Naive thymus-derived CD8-positive, alpha-beta T cell (primary cell): ENCODE measurements at places on chromosomes 3 and 15.

DNA sequence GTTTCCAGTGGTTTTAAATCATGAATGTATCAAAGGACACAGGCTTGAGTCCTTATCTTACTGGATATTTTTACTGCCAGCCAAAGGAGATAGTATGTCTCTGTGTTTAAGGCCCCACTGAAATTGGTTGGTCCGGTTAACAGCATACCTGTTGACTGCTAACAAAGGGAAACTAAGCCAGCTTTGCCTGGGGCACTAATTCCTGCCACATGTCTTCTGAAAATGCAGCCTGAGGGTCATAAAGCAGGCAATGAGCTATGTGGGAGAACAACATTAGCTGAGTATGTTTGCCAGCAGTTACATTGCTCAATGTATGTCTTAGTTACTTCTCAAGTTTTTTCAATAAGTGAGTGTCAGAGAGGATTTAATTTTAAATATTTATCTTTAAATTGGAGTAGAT is 12.4 kb downstream of the PLS1 start:
- no peak for DNase-seq

- DNase-seq, result no peak
These were observed 162.4 kb downstream of the PLCL2 start for GRCh38 chr3:17047162-17047561.

DNA sequence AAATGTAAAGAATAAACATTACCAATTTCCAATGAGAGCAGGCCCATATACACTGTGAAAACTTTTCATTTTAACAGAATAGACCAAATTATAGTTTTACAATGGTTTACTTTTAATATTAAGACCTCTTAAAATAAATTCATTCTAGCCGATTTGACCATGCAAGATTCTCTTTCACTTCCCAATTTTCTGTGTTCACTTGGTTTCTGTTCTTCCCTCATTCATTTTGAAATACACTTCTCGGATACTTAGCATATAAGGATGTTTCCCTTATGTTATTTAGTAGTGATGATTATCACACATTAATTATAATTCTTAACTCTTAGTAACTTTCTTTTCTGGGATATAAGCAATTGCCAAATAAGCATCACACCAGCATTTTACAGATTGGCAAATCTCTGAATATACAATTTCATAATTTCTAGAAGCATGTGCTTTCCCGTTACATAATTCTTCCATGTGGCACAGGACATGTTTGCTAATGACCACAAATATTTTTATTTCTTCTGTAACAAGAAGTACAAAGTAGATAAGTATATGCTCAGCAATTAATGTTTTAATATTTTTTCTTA is 13.9 kb downstream of the OR5H15 start:
- DNase-seq, result no peak

DNA sequence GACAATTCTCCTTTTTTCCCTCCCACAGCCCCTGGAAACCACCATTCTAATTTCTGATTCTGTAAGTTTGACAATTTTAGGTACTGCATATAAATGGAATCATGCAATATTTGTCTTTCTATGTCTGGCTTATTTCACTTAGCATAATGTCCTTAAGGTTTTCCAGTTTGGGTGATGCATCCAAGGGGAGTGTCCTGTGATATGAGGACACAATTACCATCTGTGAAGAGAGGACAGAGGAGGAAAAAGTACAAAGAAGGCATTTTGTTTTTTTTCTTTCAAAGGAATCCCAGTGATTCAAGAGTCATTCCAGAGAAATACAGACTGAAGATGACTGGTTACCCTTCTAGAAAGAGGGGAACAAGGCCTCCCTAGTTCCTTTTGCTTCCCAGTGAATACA is 514.7 kb upstream of the TGFBR2 start:
- DNase-seq, result no peak

DNA sequence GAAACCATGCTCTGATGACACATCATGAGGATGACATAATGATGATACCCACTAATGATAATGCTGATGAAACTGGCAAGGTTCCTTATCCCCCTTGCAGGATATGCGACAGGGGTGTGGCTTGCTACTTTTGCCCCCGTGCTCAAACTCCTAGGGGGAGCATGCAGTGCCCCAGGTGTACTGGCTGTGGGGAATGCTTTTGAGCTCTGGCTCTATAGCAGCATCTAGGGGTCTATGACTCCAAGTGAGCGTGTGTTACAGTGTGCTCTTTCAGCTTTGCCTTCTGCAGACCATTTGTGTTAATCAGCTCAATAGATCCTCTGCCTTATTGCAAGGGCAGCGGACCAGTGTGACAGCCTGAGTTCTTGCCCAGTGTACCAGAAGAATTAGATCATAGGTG is 1239.5 kb downstream of the SI start:
- no peak for DNase-seq

DNA sequence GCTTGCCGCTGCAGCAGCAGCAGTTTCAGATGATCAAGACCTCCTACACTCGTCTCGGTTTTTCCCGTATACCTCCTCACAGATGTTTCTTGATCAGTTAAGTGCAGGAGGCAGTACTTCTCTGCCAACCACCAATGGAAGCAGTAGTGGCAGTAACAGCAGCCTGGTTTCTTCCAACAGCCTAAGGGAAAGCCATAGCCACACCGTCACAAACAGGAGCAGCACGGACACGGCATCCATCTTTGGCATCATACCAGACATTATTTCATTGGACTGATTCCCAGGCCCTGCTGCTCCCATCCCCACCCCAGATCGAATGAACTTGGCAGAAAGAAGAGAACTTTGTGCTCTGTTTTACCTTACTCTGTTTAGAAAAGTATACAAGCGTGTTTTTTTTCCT is 17.6 kb downstream of the CALML4 start:
- no peak for DNase-seq

GRCh38 chr3:106126846-106127235 is 258.0 kb upstream of the CBLB start:
- no peak for DNase-seq

DNA sequence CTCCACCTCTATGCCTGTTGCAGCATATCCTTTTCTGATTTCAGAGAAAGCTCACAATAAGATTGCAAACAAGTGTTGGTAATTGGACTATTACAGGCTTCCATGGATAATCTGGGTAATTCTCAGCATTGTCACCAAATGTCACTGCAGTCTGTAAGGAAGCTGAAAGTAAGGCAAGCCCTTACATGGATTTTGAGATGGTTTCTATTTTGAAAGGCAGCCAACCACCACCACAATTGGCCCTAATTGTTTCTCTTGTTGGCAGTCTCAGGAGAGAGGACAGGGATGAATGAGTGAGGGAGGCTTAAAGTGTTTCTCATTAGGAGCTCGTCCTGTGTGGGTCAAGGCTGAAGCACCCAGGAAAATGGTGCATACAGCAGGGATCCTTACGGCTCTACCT is 879.9 kb downstream of the TUSC7 start:
- DNase-seq, result no peak

- no peak for DNase-seq
These were observed 1.8 kb downstream of the UBE2E1 start for GRCh38 chr3:23807424-23808015.

DNA sequence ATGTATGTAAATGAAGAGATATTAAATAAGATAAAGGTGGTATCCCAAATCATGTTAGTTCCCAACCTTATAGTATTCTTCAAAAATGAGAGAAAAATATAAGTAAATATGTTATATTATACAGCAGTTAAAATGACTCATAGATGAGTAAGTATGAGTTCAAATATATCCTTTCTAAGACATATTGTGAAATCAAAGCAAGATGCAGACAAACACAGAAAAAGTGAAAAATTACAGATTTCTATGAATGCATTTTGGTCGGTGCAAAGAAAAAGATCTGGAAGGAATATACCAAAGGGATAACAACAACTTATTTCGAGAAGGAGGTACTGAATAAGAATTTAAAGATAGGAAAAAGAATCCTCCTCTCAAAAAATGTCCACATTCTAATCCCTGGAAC is 181.2 kb upstream of the TTC14 start:
- no peak for DNase-seq

GRCh38 chr3:151788401-151788800 is 25.5 kb upstream of the AADAC start:
- no peak for DNase-seq

DNA sequence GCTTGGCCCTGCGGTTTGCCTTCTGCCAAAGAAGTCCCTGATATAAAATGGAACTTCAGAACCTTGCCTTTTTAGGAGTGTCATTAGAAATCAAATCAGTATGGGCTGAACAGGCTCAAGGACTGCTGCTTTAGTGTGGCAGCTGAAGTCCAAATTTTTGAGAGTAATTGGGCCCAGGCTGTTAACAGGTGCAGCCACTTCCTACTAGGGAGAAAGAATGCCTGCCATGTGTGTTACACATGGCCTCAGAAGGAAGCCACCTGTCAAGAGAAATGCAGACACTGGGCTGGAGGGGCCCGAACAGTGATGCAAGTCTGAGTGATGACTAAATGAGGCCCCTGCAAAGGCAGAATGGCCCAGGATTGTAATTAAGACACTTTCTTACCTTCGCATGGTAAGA is 786.7 kb upstream of the CFAP20DC start:
- DNase-seq, result no peak

- no peak for DNase-seq
These were observed 70.2 kb downstream of the FOXB1 start for GRCh38 chr15:60074181-60074885.

DNA sequence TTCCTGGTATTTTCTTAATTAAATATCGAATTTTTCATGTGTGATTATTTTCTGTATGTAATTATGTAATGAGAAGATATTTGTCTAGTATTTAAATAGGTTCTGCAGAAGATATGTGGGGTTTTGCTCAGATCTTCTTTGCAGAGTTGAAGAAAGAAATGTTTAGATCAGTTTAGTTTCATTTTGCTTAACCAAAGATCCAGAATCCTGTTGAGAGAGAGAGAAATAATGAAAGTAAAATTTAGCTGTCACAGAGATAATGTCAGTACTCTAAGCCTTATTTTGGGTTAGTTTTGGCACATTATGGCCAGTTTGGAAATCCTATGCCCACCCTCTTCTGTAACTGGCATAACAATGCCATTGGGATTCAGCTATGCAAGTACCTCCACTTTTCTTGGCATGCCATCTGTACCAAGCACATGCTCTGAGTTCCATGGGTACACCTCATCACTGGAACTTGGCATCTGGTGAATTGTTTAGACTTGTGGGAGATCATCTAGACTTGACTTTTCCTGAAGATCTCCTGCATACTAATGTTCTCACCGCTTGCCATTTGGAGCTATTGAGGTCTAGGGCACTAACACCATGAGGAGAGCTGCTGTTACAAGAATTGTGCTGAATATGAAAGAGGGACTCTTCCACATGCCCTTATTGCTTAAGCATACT is 30.9 kb downstream of the PLSCR1 start:
- DNase-seq, result no peak

GRCh38 chr3:13825821-13826220 is 54.0 kb downstream of the WNT7A start:
- DNase-seq, result no peak
